ENCODE measurements at places on chromosomes 4 and X.

GRCh38 chrX:136227948-136228838 is 23.0 kb downstream of the MAP7D3 start:
- DNase-seq = no peak

GRCh38 chr4:183343730-183344129 is 21.5 kb upstream of the CLDN24 start:
- no peak for DNase-seq

GRCh38 chrX:23904096-23904495 is 3.6 kb downstream of the APOO start:
- DNase-seq = no peak

DNA sequence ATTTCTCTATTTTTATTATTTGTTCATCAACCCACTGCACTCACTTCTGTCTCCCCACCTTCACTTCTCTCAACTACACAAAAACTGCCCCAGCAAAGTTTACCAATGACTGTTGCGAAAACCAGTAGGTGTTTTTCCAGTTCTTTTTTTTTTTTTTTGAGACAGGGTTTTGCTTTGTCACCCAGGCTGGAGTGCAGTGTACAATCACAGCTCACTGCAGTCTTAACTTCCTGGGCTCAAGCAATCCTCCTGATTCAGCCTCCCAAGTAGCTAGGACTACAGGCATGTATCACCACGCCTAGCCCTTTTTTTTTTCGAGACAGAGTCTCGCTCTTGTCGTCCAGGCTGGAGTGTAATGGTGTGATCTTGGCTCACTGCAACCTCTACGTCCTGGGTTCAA is 24.1 kb upstream of the HPRT1 start:
- no peak for DNase-seq

DNA sequence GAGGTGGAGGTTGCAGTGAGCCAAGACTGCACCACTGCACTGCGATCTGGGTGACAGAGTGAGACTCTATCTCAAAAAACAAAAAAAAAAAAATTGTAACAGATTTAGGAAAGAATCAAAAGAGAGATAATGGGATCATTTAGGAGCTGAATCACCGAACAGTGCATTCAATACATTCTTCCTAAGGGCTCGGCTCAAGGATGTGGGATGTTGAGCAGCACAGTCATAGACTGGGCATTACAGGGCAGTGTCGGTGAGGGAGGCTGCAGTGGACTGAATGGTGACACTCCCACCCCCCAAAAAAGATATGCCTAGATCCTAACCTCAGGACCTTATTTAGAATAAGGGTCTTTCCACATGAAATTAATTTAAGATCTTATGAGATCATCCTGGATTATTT is 70.0 kb downstream of the EVC2 start:
- DNase-seq = no peak

- no peak for DNase-seq
Observed at GRCh38 chr4:73375328-73375741, 28.8 kb upstream of the ALB start.

DNA sequence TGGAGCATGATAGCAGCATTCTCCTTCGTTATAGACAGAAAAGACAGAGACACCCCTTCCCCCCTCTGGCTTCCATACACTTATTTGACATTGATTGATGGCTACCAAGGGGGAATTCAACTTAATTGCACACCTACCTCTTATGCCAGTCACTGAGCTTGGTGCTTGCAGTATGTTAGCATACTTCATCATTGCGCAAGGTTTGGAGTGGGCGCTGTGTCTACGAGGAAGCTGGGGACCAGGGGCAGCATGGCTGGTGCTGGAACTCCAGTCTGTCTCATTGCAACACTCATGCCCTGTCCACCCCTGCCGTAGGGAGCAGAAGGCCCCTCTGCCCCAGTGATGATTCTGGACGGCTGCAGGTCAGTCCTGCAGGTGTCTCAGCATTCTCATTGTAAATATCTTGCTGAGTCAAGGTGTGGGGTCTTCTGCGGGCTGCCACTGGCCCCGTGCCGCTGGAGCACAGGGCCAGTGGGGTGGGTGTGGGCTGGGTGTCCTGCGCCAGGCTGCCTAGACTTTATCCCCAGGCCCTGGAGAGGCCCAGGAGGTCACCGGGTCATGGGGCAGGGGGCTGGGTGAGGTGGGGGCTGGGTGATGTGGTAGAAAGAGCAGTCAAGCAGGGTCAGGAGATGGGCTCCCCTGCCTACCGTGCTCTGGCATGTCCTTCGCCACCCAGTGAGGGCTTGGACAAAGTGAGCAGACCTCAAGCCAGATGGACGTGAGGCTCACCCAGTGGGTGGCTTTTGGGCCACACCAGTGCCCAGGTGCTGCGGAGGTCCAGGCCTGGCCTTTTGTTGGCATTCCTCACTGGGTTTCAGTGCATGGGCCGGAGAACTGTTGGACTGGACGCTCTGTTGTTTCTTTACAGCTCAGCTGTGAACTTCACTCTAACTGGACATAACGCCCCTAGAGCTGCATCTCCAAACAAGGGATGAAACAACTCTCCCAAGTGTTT is 85.5 kb downstream of the PSAPL1 start:
- no peak for DNase-seq

GRCh38 chr4:2246384-2247127 is 4.6 kb upstream of the HAUS3 start:
- DNase-seq = peak; percentile 21

GRCh38 chrX:77786365-77786680 is 307 bp upstream of the ATRX start:
- no peak for DNase-seq

- DNase-seq = no peak
Observed at GRCh38 chr4:77413766-77414165, 191.9 kb upstream of the CXCL13 start.

DNA sequence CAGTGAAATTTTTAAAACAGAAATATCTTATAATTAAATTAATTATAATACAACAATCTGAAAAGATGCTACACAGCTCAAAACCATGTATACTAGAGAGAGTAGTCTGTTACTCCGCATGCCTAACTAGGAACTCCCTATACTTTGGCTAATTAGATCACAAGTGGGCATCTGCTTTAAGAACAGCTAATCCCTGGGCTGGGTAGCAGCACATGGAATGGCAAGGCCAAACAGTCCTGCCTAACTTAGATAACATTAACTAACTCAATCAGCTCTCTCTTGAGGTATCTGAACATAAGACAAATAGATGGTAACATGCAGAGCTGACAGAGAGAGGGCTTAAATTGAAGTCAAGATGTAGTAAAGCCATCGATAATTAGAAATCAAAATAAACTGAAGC is 9.9 kb downstream of the CHIC2 start:
- DNase-seq = no peak

DNA sequence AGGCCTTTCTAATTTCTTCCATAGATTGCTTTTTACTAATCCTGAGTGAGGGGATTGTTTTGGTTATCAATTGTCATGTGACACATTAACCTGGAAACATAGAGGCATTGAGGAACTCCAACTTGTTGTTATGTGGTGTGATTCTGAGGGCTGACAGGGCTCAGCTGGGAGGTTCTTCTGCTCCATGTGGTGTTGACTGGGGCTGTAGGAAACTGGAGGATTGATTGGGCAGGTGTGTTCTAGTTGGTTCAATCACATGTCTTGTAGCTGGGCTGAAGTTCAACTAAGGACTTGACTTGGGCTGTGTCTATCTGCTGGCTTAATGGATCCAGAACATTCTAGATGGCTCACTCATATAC is 10.8 kb upstream of the CRLF2 start:
- DNase-seq = no peak

- DNase-seq = no peak
Observed at GRCh38 chr4:61605984-61606383, 405.9 kb downstream of the ADGRL3 start.

- DNase-seq = peak; percentile 22
Observed at GRCh38 chr4:25892796-25893195, 21.2 kb upstream of the SMIM20 start.

DNA sequence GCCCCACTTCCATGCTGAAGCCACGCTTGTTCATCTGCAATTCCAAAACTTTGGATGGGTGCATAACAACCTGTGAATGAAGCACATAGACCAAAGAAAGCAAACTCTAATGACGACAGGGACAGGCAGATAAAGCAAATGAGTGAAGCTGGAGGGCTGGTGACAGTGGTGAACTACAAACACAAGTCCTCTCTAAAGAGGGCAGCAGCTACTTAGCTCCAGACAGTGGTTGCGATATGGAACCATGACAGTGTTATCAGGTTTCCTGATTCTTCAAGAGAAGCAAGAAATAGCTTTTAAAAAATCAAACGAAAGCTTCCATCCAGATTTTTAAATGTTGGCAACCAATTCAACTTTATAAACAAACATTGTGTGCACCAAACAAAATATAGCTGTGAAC is 23.8 kb downstream of the NOX1 start:
- no peak for DNase-seq

GRCh38 chr4:40607221-40607620 is 22.4 kb downstream of the RBM47 start:
- no peak for DNase-seq

GRCh38 chr4:112002248-112002661 is 143.0 kb upstream of the FAM241A start:
- DNase-seq = no peak

- peak; percentile 75 for DNase-seq
Observed at GRCh38 chrX:153609917-153610835, 11.2 kb upstream of the CCNQ start.

DNA sequence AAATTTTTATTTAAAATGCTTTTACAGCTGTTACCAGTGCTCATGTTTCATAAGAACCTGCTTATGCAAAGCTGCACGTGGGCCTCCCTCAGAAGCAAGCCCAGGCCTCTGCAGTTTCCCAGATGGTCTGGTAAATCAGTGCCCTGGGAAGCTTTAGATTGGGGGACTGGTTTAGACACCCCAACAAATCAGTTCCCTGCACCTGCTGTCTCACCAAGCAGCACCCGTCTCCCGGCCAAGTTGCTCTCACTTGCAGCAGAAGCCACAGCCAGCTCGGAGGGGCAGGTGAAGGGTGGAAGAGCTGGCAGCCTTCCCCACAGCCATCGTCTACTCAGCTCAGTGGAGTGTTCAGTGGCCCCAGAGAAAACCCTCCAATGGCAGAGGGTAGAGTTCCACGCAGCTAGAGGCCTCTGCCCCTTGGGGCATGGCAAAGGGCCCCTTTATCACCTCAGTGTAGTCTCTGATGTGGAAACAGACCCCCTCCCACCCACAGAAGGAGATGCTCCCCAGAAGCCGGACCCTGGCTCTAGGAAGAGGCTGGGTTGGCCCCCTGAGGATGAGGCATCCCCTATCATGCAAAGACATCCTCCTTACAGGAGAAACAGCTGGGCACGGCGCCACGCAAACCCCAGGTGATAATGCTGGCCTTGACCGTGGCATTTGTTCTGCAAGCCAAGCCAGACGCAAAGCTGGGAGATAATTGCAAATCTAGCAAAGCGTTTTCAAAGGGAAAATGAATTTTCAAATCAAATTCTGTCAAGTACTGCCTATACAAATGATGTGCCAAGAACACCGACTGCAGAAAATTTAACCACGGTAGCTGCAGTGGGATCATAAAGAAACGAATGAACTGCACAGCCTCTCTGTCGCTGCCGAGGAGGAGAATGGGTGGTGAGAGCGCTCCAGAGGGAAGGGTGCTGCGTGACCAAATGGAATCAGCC is 51.9 kb downstream of the ZFYVE28 start:
- DNase-seq = peak; percentile 44

GRCh38 chrX:135295944-135296305 is 13.4 kb upstream of the ETDC start:
- DNase-seq = no peak

DNA sequence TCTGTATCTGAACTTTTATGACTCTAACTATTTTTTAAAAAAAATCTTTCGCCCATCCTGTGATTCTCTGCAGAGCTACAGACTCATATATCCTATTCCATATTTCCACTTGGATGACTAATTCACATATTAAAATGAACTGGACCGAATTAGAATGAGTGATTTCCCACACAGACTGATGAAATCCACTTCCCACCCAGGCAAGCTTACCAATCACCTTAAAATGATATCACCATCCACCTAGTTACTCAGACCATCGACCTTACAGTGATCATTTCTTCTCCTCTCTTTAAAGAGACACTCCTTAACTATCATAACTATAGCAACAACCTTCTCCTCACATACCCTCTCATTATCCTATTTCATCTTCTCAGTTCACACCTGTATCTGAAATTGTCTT is 34.1 kb upstream of the GUCY1B1 start:
- DNase-seq = no peak

DNA sequence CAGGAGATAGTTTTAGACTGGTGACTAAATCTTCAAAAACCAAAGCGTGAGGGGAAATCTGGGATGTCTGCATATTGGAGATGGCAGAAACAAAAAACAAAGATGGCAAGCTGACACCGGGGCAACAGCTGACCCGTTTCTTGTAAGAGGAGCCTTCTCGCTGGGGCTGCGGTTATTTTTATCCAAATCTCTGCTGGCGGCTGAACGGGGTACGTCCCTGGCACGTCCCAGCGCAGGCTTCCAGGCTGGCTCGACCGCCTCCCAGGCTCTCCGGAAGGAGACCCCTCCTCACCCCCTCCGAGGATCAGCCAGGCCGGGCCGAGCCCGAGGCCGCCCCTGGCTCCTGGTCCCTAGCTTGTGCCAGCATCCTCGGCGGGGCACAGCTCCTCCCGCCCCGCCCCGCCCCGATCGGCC is 403 bp downstream of the SGCB start:
- peak; percentile 49 for DNase-seq

- no peak for DNase-seq
Observed at GRCh38 chrX:73668779-73669178, 105.8 kb downstream of the CHIC1 start.

GRCh38 chr4:38468339-38468866 is 195.6 kb upstream of the KLF3 start:
- DNase-seq = no peak

GRCh38 chr4:71526637-71527406 is 188.0 kb downstream of the SLC4A4 start:
- DNase-seq = no peak

Data from ovary (tissue), 10 donors.